ENCODE measurements at places on chromosomes 13 and 19.

DNA sequence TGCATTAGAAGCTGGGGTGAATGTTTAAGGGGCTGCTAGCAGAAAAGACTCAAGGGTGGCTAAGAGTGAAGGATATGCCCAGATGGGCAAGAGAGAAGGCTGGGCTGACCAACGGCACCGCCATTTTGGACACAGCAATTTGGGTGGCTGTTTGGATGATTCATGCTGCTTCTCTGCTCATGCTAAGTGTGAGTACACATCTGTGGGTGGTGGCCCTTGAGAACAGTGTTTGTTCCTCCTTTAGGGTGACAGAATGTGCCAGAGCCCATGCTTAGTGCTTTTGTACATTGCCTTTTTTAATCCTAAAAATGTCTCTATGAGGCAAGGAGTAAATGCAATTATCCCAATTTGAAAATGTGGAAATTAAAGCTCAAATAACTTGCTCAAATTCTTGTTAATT is 9.8 kb downstream of the CBY2 start:
- DNase-seq, result no peak

DNA sequence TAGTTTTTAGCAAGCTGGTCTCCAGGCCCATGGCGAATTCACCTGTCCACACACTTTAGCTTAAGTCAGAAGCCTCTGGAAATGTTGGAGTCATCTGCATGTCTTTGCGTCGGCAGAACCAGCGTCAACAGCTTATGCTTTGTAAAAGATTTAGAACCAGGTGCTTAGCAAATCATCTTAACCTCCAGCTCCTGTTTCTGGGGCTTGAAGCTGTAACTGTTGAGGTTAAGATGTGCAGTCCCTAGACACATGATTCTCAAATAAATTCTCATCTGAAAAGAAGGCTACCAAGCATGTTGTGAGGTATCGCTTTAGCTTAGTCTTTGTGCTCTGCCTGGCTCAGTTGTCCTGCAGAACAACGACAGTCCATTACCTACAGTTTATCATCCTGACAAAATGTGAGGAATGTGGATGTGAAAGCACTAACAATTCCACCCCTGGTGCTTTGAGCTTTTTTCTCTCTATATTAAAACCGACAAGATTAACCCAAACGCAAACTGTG is 4.4 kb downstream of the EFNB2 start:
- no peak for DNase-seq

DNA sequence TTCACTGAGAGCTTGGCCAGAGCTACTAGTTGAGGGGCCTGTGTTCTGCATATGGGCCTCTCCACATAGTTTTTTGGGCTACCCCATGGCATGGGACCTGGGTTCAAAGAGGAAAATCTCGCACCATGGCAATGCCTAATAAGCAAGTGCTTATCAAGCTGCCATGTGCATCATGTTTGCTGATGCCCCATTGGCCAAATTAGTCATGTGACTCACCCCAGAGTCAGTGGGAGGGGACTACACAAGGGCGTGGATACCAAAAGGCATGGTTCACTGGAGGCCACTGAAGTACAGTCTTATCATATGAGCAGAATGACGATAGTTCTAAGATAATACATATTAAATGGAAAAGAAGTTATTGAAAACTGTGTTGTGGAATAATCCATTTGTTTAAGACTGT is 214.8 kb downstream of the LMO7 start:
- no peak for DNase-seq

GRCh38 chr19:44777715-44778347 is at the start of gene CBLC:
CBLC (plus strand) TSS chr19:44777890; CDS start chr19:44777932, 42 bp downstream.
- DNase-seq, result peak; percentile 93

DNA sequence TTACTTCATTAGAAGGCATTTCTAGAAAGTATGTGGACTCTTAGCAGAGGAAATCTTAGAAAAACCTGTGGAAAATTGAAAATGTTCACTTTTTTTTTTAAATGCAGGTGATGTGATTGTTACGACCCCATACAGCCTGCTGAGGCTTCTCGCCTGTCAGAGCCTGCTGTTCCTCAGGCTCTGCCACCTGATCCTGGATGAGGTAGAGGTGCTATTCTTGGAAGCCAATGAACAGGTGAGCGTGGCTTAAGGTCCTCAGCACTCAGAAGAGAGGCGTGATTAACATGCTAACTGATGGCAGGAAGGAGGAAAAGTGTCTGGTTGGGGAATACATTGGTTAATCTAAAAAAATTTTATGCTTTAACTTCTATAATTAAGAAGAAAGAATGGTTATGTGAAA is 71.4 kb downstream of the SLC7A9 start:
- no peak for DNase-seq

GRCh38 chr13:84744203-84744602 is 861.9 kb upstream of the SLITRK1 start:
- DNase-seq, result no peak

- no peak for DNase-seq
These were observed 99.0 kb downstream of the PCDH20 start for GRCh38 chr13:61316647-61317046.

GRCh38 chr19:51457351-51458013 is 772 bp downstream of the SIGLEC8 start:
- no peak for DNase-seq

- peak; percentile 57 for DNase-seq
These were observed 35.3 kb upstream of the NPAS1 start for GRCh38 chr19:46984077-46985010.

- no peak for DNase-seq
These were observed 58.4 kb downstream of the RASA3 start for GRCh38 chr13:114073881-114074612.

DNA sequence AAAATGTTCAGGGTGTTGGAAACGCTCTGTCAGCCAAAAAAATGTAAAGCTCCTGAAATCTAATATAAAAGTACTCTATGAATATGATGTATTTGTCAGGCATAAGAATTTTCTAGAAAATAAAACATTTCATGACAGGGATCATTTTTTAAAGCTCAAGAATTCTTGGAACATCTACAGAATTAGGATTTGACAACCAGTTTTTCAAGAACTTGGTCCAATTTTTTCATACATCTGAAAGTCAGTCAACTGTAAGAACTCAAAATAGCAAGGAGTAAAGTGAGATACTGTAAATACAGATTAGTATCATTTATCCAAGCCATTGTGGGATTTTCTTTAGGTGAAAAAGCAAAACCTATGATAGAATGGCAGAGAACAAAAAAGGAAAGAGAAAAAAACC is 41.6 kb upstream of the CLDN10 start:
- DNase-seq, result no peak

DNA sequence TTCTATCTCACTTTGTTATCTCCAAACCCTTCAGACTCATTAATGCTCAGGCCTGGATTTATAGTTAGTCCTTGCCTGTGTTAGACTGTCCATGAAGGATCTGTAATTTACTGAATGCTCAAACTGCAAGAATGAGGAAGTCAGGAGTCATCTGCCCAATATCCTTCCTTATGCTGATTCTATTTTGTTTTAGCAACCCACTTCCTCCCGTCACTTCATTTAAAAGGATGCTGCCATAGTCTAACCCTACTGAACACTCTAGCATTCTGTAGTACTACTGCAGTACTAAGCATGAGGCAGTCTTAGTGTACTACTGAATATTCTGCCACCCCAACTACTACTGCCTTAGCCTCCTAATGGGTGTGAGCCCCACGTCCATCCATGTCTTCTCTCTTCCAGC is 1.5 kb downstream of the FCAR start:
- no peak for DNase-seq

GRCh38 chr19:10074153-10074552 is 12.0 kb upstream of the SHFL start:
- no peak for DNase-seq

- no peak for DNase-seq
These were observed 5.6 kb upstream of the SYDE1 start for GRCh38 chr19:15101479-15102082.

GRCh38 chr13:45046445-45046844 is 57.1 kb downstream of the GPALPP1 start:
- no peak for DNase-seq

- DNase-seq, result no peak
These were observed 18.2 kb downstream of the ZNF507 start for GRCh38 chr19:32363632-32364031.

Measured in RWPE1 (cell line).